ENCODE measurements at places on chromosomes 5 and 9.

GRCh38 chr9:133184971-133185370, 21.3 kb upstream of the GBGT1 start:
- DNase-seq: peak; percentile 66

- peak; percentile 89 for DNase-seq
Measured at GRCh38 chr9:130732136-130732535, 38.6 kb downstream of the EXOSC2 start.

- no peak for DNase-seq
Measured at GRCh38 chr9:98660541-98660940, 48.2 kb downstream of the GABBR2 start.

- DNase-seq: no peak
Measured at GRCh38 chr5:126912616-126913200, 117.7 kb downstream of the MARCHF3 start.

DNA sequence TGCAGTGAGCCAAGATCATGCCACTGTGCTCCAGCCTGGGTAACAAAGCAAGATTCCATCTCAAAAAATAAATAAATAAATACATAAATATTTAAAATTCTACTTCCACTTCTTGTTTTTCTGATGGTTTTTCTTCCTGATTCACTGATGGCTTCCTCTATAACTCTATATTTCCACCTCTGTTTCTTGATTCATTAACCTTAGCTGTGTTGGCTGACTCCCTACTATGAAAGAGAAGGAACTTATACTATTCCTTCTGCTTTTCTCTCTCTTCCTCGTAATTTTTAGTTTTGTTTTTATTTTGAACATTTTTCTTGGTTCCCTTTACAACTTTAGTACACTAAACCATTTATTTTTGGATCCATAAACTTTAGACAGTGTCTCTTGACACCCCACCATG, 103.5 kb downstream of the MAMDC2 start:
- no peak for DNase-seq

DNA sequence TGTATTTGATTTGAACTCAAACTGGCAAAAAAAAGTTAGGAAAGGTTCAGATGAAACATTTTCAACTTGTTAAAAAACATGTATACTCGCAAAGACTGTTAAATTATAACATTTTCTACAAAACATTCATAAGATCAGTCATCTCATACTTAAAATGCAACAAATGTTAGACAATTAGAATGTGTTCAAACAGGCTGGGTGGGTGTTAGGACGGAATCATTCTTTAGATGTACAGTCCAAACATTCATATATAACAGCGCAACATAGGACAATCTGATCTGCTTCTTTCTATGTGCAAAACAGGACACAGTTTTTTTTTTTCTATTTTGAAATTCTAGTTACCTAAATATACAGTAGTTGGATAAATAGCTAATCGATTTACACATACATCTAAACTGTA, 22.2 kb downstream of the IL4 start:
- DNase-seq: no peak

DNA sequence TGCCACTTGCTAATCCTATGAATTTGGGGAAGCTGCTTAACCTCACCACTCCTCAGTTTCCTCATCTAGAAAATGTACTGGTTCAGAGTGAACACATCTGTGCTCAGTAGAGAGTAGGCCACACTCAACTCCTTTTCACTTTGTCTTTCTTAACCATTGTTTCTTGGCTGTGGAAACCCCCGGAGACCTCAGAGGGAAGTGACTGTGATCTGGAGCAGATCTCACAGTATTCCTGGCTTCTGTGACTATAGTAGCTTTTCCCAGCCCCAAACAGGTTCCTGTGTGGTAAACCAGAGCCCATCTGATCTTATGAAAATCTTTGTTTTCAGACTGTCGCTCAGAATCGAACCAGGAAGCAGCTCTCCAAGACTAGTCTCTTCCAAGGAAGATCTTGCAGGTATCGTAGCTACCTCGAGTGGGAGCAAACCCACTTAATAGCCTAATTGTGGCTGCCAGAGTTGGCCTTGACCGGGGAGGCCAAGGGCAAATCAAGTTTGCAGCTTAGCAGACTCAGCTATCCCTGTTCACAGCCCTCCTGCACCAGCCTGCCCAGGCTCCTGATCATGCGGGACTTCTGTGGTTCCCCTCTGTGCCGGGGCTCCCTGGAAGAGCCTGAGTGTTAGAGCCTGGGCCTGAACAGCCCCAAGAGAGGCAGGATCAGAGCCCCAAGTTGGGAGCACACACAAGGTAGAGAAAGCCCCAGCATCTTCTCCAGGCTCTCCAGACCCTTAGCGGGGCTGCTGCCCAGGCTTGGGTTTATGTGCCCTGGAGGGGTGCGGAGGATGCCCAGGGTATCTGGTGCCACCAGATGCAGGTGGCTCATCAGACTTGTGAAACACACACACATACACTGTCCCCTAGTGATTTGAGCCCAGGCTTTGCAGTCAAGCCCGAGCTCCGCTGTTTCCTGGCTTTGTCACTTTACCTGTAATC, 52.2 kb upstream of the ANGPTL2 start:
- no peak for DNase-seq

DNA sequence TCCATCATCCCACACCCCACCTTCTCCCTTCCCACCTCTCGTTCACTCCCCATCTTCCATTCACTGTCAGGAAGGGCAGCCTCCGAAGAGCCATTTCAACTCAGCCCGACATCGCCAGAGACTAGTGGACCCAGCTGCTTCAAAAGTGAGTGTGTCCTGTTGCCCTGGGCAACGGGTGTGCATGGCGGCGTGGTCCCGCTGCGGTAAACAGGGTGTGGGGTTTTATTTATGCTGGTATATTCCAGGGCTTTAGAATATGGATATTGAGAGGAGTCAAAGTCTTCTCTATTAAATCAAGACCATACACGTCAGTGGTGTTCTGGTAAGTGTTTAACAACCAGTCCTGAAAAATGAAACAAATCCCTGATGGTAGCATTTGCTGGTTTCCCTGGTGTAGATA, 274.5 kb downstream of the MAST4 start:
- DNase-seq: no peak

GRCh38 chr9:37913480-37914153, 9.7 kb upstream of the SLC25A51 start:
- DNase-seq: peak; percentile 42

- no peak for DNase-seq
Measured at GRCh38 chr9:75452512-75452911, 364.2 kb downstream of the OSTF1 start.

GRCh38 chr9:108197008-108197365, 658.8 kb downstream of the ACTL7B start:
- no peak for DNase-seq

- DNase-seq: no peak
Measured at GRCh38 chr5:146165460-146165859, 17.0 kb downstream of the LARS1 start.

- DNase-seq: no peak
Measured at GRCh38 chr5:54764102-54765090, 221.0 kb downstream of the ESM1 start.

DNA sequence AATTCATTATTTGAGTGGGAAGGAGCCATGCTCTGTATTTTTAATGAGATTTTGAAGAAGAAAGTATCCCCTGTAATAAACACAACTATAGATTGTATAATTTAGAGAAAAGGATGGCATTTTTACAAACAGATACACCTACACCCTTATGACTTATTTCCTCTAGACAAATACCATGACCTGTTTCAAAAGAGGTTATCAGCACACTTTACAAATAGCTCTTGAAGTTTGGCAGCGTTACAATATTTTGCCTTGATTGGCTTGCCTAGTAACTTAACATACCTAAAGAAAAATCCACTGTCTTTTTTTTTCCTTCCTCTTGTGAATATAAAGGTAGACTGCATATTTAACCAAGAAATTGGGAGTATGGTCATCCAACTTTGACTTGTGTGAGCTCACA, 28.5 kb upstream of the CETN3 start:
- DNase-seq: no peak

- no peak for DNase-seq
Measured at GRCh38 chr5:174741352-174741751, 17.0 kb downstream of the MSX2 start.

DNA sequence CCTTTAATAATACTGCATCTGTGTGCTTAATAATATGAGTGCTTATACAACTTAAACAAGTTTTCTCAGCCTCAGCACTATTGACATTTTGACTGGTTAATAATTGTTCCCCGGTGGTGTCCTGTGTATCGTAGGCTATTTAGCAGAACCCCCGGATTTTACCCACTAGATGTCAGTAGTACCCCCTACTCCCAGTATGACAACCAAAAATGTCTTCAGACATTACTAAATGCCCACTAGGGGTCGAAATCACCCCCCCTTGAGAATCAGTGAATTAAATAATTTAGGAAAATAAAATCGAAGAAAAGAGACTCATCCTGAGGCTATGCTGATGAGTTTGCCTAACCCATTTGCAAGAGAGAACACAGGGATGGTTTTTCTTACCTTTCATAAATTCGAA, 166.3 kb downstream of the ATP10B start:
- DNase-seq: no peak

- DNase-seq: peak; percentile 15
Measured at GRCh38 chr5:141330299-141331080, at the start of gene PCDHGA1. Gene PCDHGA1 (plus strand): TSS chr5:141330514.

GRCh38 chr9:127522727-127523126, 71.4 kb downstream of the LRSAM1 start:
- no peak for DNase-seq

- DNase-seq: no peak
Measured at GRCh38 chr9:89218040-89218928, 39.7 kb upstream of the SHC3 start.

GRCh38 chr9:120944434-120944843, 17.8 kb upstream of the TRAF1 start:
- no peak for DNase-seq

DNA sequence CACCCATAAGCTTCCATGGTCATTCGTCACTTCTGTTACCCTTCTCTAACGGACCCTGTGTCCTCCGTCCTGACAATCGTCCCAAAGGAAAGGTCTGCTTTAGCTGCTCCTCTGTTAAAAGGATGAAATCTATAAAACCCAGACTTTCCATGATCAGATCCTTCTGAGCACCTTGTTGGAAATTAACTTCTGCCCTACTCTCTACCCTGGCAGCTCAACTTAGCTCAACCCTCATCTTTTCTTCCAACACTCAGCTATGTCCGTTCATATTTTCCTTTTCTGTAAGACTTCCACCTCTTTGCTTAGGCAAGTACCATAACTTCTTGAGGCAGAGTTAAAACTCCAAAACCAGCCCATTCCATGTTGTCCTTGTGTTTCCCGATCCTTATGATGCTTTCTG, 205.4 kb downstream of the SPATA31A6 start:
- no peak for DNase-seq

Data from NCI-H774 (cell line).